ENCODE measurements at places on chromosomes 16 and 17. TPM values are rescaled to one million over a fixed set of nuclear protein-coding genes. Genes with fewer than 3 reads are reported as not detected.

The KRT33A gene
- not detected for total RNA-seq

The PKMYT1 gene
- 2.0 TPM for total RNA-seq

The HEATR9 gene
- total RNA-seq: not detected

The CCL4L2 gene
- not detected for total RNA-seq

The NPIPB9 gene
- total RNA-seq: 1.4 TPM

The USP31 gene
- total RNA-seq: 15.9 TPM

The CTF1 gene
- total RNA-seq: 0.40 TPM

The ITGAL gene
- total RNA-seq: not detected

The SPATA2L gene
- total RNA-seq: 8.1 TPM

The ALDH3A2 gene
- total RNA-seq: 73.8 TPM

The CACNG1 gene
- not detected for total RNA-seq

The SKAP1 gene
- not detected for total RNA-seq

The CMTM1 gene
- 1.8 TPM for total RNA-seq

The NDRG4 gene
- 88.5 TPM for total RNA-seq

The CEP295NL gene
- 0.65 TPM for total RNA-seq

The SYNGR3 gene
- total RNA-seq: 0.40 TPM

The ARHGAP23 gene
- 33.7 TPM for total RNA-seq

The PIPOX gene
- 1.2 TPM for total RNA-seq

The KRT24 gene
- total RNA-seq: not detected

The CLEC3A gene
- not detected for total RNA-seq

The NPIPB2 gene
- total RNA-seq: 1.8 TPM

The ASB16 gene
- not detected for total RNA-seq

The KRTAP4-3 gene
- total RNA-seq: not detected

The PYY gene
- not detected for total RNA-seq

The MILR1 gene
- 0.60 TPM for total RNA-seq

The KRTAP4-9 gene
- total RNA-seq: not detected

The RGS9 gene
- 0.65 TPM for total RNA-seq

Measured in lung microvascular endothelial cell (primary cell).